ENCODE measurements at places on chromosomes 5 and 9.

DNA sequence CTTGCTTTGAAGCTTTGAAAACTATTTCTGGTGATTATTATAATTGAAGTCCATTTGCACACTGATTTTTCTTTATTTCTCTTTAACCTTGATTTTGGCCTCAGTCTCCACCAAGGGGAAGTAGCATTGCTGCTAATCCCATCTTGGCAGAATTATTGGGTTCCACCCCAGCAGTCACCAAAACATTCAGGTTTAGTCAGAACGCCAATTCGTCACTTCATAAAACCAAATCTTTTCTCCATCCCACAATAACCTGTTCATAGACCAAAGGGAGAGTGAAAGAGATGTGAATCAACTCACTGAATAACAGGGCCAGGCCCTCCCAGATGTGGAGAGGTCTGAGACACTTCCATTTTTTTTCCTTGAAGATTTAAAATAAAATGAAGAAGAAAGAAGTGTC is 95.1 kb upstream of the VCAN start:
- DNase-seq, result no peak

GRCh38 chr9:89916001-89916597 is 311.3 kb downstream of the GADD45G start:
- DNase-seq, result no peak

- DNase-seq, result no peak
These were observed 221.2 kb downstream of the MEF2C start for GRCh38 chr5:88661806-88662207.

- DNase-seq, result no peak
These were observed 1191.7 kb upstream of the CDH6 start for GRCh38 chr5:30001826-30002225.

- DNase-seq, result no peak
These were observed 23.4 kb downstream of the CPLX2 start for GRCh38 chr5:175894793-175895192.

- DNase-seq, result no peak
These were observed 1.9 kb upstream of the ASS1 start for GRCh38 chr9:130442746-130443455.

DNA sequence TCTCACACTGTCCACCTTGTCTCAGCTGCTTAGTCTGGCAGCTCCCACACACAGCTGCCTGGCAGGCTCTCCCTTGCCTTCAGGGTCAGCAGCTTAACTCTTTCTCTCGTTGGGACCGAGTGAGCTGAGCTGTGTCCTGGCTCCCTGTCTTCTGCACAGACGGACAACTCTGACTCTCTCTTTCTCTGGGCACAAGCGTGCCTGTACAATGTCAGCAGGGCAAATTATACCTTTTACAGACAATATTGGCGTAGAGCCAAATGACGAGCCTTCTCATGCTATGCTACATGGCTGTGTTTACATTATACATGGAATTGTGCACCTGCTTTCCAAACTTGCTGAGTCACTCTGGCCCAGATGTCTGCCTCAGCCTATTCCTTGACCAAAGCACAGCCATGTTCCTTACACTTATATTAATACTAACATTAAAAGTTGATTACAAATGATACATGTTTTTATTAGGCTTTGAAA is 188.6 kb downstream of the CYLC2 start:
- no peak for DNase-seq

DNA sequence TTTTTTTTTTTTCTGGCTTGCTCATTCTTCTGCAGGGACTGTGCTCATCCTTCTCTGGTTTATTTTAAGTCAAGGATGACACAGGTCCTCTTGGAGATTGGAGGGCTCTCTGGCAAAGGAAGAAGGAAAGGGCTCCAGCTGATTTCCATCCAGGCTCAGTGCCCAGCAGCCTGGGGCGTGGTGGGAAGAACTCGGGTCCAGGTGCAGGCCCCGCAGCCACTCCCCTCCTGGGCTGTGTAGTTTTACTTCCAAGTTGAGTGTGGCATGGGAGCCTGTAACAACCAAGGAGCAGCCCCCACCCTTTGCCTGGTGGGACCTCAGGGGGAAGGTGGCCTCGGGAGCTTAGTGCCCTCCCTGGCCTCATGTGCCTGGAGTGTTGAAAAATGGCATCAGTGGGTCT is 58.9 kb downstream of the ANKRD33B start:
- DNase-seq, result no peak

- no peak for DNase-seq
These were observed 344.1 kb downstream of the BNC2 start for GRCh38 chr9:16526380-16526779.

GRCh38 chr5:122144236-122144635 is 14.9 kb downstream of the ZNF474 start:
- DNase-seq, result no peak
